ENCODE measurements at places on chromosomes 16 and 17. TPM values are rescaled to one million over a fixed set of nuclear protein-coding genes. Genes with fewer than 3 reads are reported as not detected.

The BICDL2 gene
- total RNA-seq: not detected

DNA sequence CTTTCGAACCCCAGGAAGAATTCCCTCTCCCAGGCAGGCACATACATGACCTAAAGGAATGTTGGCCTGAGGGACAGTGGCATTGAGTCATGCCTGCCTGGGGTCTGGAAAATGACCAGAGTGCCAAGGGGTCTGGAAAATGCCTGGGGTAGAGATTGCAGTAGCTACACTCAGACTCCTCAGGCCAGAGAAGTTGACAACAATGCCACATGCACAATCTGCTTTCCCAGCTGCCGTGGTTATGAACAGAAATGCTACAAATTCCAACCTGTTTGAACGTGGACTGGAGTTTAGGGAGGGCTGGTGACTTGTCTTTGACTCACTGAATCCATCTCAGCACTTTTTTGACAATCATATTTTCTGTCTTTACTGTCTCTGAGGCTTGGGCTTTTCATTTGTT is 250.0 kb downstream of the ABCC12 start:
- no peaks in the 10 kb centered on the region for H3K36me3 ChIP-seq
- H3K4me1 ChIP-seq: no peaks in the 10 kb centered on the region
- H3K27ac ChIP-seq: no peak overlapping the region
- H3K4me3 ChIP-seq: no peak overlapping the region
- no peak for DNase-seq

- H3K4me1 ChIP-seq: no peaks in the 10 kb centered on the region
- no peaks in the 10 kb centered on the region for H3K27me3 ChIP-seq
- no peak for DNase-seq
- no peaks in the 10 kb centered on the region for H3K36me3 ChIP-seq
- H3K4me3 ChIP-seq: no peak overlapping the region
- H3K27ac ChIP-seq: no peak overlapping the region
Observed at GRCh38 chr16:59198487-59198886, 464.4 kb upstream of the GOT2 start.

GRCh38 chr17:14859542-14859941 is 405.6 kb downstream of the PMP22 start:
- no peaks in the 10 kb centered on the region for H3K36me3 ChIP-seq
- no peaks in the 10 kb centered on the region for H3K4me1 ChIP-seq
- no peaks in the 10 kb centered on the region for H3K27me3 ChIP-seq
- no peak for DNase-seq

DNA sequence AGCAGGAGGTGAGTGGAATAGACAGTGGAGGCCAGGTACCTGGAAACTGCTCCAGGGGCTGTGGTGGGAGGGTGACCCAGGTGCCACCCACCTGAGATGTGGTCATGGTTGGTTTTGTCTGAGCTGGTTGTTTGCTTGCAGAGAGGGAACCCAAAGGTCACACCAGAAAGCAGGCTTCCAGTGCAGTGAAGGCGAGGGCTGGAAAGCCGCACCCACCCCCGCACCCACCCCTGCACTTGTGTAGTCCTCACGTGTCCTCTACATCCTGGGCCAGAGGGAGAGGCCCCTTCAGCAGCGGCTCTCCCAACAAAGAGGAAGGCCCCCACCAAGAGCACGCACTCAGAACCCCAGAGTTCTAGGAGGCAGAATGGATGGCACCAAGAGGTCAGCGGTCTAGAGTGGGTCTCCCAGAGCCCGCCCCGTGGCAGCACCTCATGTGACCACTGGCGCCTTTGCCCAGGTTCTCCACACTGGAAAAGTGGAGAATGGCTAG is 92.6 kb upstream of the CBX4 start:
- no peaks in the 10 kb centered on the region for H3K36me3 ChIP-seq
- no peak overlapping the region for H3K27ac ChIP-seq
- H3K4me3 ChIP-seq: no peak overlapping the region

GRCh38 chr16:72783716-72784318 is 264.1 kb downstream of the ZFHX3 start:
- DNase-seq: peak; percentile 29
- no peaks in the 10 kb centered on the region for H3K36me3 ChIP-seq
- no peak overlapping the region for H3K27ac ChIP-seq
- H3K4me3 ChIP-seq: no peak overlapping the region

DNA sequence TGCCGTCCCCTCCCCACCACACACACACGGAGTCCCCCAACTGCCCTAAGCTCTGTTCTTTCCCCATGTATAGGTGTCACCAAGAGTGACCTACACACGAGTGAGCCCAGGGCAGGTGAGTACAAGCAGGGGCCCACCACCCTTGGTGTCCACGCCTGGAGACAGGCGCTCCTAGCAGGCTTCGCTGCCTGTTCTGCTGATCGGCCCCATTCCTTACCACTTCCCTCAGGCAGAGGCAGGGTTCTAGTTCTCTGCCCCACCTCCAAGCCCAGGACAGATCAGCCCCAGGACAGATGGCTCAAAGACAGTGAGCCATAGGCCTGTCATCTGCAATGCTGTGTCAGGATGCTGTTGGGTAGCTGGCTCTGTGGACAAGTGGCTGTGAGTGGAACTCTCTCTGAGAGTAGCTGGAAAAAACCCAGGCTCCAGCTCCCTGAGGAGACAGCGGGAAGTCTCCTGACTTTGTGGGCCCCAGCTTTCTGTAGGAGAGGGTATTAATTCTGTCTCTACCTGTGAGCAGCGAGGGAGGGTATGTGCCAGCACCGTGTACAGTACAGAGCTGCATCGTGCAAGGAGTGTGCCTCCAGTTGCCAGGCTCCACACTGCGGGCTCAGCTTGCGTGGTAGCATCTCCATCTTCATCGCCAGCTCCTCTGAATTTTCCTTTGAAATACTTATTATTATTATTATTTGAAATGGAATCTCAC is 897 bp downstream of the TP53I13 start:
- peak overlapping the region; percentile 49 for H3K4me3 ChIP-seq
- peaks cover 4% of the 10 kb centered on the region for H3K36me3 ChIP-seq
- peaks cover 14% of the 10 kb centered on the region for H3K4me1 ChIP-seq
- H3K27ac ChIP-seq: peak overlapping the region; percentile 76
- H3K27me3 ChIP-seq: peaks cover 22% of the 10 kb centered on the region
- DNase-seq: no peak

The CMTM1 gene
- total RNA-seq: 2.0 TPM

DNA sequence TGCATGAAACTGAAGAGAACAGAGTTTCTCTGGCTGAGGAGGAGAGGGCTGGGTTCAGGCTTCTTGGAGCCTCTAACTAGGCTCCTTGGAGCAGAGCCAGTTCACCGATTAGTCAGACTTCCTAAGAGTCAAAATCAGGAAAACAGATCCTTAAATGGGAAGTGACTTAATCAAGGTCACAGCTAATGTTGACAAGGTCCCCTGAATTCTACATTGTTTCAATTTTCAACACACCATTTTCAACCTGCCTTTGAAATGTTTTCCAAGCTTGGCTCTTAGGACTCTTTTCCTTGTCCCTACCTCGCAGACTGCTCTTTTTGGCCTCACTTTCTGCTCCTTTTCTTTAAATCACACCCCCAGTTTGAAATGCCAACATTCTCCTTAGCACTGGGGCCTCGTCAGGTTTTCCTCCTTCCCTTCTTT is 16.3 kb downstream of the MYL4 start:
- peaks cover 35% of the 10 kb centered on the region for H3K36me3 ChIP-seq
- DNase-seq: no peak

DNA sequence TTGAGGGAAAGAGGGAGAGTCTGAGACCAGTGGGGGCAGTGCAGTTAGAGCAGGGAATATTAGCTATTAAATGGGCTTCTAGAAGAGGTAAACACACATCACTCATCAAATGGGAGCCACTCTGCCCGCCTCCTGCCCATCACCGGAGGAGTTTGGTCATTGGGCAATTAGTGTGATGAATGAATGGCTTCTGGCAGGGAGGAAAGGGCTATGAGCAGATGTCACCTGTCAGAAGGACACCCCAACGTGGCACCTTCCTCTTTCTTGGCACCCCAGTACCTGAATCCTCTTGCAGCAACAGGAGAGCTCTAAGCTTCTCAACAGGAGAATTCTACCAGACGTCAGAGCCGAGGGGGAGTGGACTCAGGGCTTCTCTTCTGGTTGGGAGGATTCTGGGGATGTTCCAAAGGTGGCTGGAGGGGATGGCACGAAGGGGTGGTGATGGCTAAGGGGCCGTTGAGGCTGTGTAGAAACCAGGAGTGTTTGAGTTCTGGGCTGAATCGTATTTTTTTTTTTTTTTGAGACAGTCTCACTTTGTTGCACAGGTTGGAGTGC is 11.0 kb downstream of the C1QTNF1 start:
- DNase-seq: no peak
- H3K36me3 ChIP-seq: no peaks in the 10 kb centered on the region
- H3K4me3 ChIP-seq: no peak overlapping the region
- no peaks in the 10 kb centered on the region for H3K4me1 ChIP-seq
- H3K27ac ChIP-seq: no peak overlapping the region

- H3K27ac ChIP-seq: no peak overlapping the region
- H3K27me3 ChIP-seq: no peaks in the 10 kb centered on the region
- peaks cover 6% of the 10 kb centered on the region for H3K36me3 ChIP-seq
- peaks cover 7% of the 10 kb centered on the region for H3K4me1 ChIP-seq
- no peak for DNase-seq
- no peak overlapping the region for H3K4me3 ChIP-seq
Observed at GRCh38 chr16:88010968-88011483, 59.8 kb downstream of the BANP start.

DNA sequence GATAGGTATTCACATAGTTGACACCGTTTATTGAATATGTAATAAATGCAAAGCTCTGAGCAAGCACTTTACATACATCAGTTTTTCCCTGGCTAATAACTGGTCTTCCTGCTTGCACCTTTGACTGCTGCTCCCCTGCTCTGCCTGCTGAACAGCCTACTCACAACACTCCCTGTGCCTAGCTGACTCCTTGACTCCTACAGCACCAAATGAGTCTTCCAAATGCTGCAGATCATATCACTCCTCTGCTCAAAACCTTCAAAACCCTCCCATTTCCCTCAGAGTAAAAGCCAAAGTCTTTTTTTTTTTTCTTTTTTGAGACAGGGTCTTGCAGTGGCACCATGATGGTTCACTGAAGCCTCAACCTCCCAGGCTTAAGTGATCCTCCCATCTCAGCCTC is 18.5 kb downstream of the EFCAB3 start:
- no peaks in the 10 kb centered on the region for H3K36me3 ChIP-seq
- H3K27ac ChIP-seq: no peak overlapping the region
- DNase-seq: no peak

The VAT1L gene
- 2.4 TPM for total RNA-seq

The FADS6 gene
- 0.83 TPM for total RNA-seq

DNA sequence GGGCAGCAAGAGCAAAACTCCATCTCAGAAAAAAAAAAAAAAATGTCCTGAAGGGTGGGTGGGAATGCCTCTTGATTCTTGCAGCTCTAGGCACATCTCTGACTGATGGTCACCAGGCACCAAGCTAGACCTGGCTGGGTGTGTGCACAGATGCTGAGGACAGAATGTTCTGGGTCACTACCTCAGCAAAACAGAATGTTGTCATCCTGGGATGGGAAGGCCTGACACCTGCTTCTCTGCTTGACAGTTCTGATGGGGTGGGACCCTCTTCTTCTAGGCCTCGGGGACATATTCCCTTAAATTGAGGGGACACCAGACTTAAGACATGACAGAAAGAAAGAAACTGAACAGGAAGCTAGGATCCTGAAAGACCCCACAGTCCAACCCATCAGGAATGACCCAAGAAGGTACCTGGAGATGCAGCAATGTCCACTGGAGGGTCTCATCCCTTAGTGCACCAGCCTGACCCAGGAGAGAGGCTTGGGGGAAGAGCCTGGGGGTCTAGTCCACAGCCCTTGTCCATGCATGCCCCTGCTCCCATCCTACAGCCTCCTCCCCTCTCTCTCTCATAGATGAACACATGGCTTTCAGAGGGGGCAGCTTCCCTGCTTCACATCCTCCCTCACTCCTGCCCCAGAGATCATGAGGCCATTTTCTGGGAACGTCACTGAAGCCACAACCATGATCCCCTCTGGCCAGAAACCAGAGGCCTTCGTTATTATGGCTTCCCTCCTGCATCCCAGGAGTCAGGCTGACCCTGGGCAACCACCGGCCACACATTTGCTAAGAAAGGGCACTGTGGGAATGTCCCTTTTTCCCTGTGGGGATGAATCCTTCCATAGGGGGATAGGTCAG is 3.8 kb upstream of the STAT5B start:
- no peak for DNase-seq
- no peaks in the 10 kb centered on the region for H3K27me3 ChIP-seq
- H3K4me3 ChIP-seq: no peak overlapping the region
- no peaks in the 10 kb centered on the region for H3K36me3 ChIP-seq
- peaks cover 8% of the 10 kb centered on the region for H3K4me1 ChIP-seq

The ABR gene
- total RNA-seq: 67.5 TPM

The ZP2 gene
- total RNA-seq: not detected

The MYCBPAP gene
- total RNA-seq: 3.2 TPM

The CLDN7 gene
- 0.51 TPM for total RNA-seq

DNA sequence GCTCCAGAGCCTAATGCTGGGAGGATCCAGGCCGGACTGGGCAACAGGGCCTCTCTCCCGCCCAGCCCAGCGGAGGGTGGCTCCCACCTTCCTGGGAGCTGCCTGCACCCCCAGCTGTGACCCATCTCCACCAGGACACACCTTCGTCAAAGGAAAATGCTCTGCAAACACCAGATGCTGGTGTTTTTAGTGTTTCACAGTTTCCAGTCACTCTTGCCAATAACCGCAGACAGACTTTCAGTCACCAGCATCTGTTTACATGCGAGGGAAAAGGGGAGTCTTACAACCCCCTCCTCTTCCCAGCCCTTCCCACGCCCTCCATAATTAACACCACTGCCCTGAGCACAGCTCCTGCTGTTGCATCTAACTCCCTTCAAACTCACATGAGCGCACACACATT is 25.3 kb downstream of the KLHDC4 start:
- peak; percentile 9 for DNase-seq
- no peak overlapping the region for H3K27ac ChIP-seq
- H3K36me3 ChIP-seq: no peaks in the 10 kb centered on the region
- no peak overlapping the region for H3K4me3 ChIP-seq
- no peaks in the 10 kb centered on the region for H3K4me1 ChIP-seq

Measured in cardiac muscle cell (in vitro differentiated cells and primary cell).